ENCODE measurements at places on chromosomes 12 and 14. TPM values are rescaled to one million over a fixed set of nuclear protein-coding genes. Genes with fewer than 3 reads are reported as not detected.

GRCh38 chr14:62015243-62015642 lies 253.0 kb downstream of the SNAPC1 start:
- DNase-seq, result no peak

EML5 gene
- total RNA-seq, result 1.7 TPM

CLEC6A gene
- not detected for total RNA-seq

DNA sequence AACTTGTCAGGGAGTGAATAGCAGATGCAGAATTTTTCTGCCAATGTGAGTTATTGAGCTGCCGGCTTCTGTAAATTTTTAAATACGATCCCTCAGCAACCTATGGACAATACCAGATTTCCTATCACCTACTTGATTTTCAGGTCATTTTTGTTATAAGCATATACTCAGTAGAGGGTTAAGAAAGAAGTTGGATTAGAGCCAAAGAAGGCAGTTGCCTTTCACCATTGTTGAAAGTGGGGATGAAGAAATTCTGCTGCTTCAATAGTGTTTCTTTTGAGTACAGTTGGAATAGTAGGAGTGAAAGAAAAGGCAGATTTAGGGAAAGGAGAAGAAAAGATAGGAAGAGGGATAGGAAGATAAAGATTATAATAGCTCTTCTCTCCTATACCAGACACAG lies 197.1 kb downstream of the ATP23 start:
- DNase-seq, result no peak

DNA sequence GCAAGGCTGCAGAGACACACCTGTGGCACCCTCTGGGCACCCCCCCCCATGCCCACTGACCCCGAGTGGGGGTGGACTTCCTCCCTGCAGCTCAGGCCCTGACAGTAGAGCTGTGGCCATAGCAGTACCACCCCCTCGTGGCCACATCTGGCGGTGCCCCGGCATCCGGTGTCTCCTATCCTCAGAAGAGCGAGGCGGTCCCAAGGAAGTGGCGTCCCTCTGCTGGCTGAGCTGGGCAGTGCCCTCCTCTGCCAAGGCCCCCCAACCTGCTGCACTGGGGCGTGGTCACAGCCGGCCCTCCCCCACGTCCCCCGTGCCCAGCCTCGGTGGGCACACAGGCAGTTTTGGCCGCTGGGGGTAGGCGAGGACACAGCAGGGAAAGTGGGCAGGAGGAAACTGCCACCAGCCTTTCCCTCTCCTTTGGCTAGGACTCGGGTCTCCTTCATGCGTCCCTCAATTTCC lies 6.0 kb upstream of the SLC6A12 start:
- peak; percentile 89 for DNase-seq

KRT78 gene
- not detected for total RNA-seq
